Urinary bladder (tissue), 4 donors: ENCODE measurements at places on chromosomes 1 and 21. TPM values are rescaled to one million over a fixed set of nuclear protein-coding genes. Genes with fewer than 3 reads are reported as not detected.

Gene FGR
- 15.8 TPM for polyA plus RNA-seq

Gene EXTL1
- 0.58 TPM for polyA plus RNA-seq

Gene PRKACB
- 33.5 TPM for polyA plus RNA-seq

Gene FAM167B
- 8.2 TPM for polyA plus RNA-seq

Gene FAM151A
- 0.10 TPM for polyA plus RNA-seq

Gene S100A7
- not detected for polyA plus RNA-seq

Gene BRINP3
- 1.2 TPM for polyA plus RNA-seq

Gene LHX8
- polyA plus RNA-seq: 0.46 TPM

Gene ANKRD65
- 17.7 TPM for polyA plus RNA-seq

Gene TFB2M
- polyA plus RNA-seq: 11.7 TPM

Gene PIGR
- 2.3 TPM for polyA plus RNA-seq

Gene KCNE1
- 0.48 TPM for polyA plus RNA-seq
